ENCODE measurements at places on chromosomes 1 and 21.
A peak's percentile ranks its signal among the peaks of the same experiment; 100 is the strongest.

- no peak for DNase-seq
These were observed 4.5 kb downstream of the DHCR24 start for GRCh38 chr1:54882519-54882918.

- no peak for DNase-seq
These were observed 102.9 kb downstream of the GABPA start for GRCh38 chr21:25837533-25838265.

GRCh38 chr21:45799765-45800338, 156.3 kb downstream of the PCBP3 start:
- DNase-seq, result no peak

DNA sequence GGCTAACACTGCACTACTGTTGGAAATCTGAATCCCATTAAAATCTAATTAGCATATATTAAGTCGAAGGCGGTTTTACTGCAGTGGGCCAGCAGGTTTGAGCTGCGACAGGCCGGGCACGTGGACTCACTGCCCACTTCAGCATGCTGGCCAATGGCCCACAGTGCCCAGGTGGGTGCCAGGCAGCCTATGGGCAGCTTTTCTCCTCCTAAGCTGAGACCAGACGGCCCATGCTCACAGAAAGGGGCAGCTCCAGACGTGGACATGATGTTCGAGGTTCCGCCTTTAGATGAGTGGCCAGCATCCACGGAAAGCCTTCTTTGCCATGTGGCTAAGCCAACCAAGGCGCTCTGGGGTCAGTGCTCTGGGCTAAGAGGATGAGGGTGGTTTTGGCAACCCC, 89.8 kb upstream of the KLHDC7A start:
- DNase-seq, result no peak

GRCh38 chr1:15155888-15156741, 2.6 kb downstream of the TMEM51 start:
- DNase-seq, result no peak

GRCh38 chr1:43021547-43022474, 63.1 kb upstream of the SLC2A1 start:
- no peak for DNase-seq

GRCh38 chr1:156773607-156774006, 6.3 kb downstream of the PRCC start:
- DNase-seq, result no peak

DNA sequence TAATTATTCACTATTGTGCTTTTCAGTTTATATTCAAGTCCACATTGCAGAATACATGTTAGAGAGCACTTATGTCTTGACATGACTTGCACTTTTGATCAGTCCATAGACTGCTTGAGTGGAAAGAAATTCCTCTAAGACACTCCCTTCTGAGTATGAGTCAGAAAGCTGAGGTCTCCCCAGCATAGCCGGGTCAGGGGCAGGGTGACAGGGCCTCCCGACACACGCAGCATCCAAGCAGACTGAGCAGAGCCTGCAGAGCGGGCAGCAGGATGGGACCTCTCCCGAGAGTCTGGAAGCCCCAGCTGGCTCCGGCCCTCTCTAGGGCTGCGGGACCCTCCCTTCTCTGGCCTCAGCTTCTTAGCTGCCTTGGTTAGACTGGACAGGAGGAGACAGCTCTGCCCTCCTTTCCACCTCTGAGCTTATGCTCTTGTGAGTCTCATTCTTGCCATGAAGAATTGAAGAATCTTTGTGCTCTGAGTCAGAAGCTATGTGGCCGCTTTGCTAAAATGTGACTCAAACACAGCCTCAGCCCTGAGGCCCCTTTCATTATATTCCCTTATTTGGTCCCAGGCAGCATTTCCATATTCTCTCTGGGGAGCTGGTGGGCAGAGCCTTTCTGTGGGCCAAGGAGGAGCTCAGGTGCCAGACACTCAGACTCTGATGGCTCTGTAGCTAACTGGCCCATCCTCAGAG, 11.2 kb upstream of the CAPN2 start:
- DNase-seq, result no peak

- no peak for DNase-seq
These were observed 15.1 kb upstream of the PCP4 start for GRCh38 chr21:39852021-39852721.

GRCh38 chr1:219066631-219067349, 106.9 kb upstream of the LYPLAL1 start:
- DNase-seq, result no peak

DNA sequence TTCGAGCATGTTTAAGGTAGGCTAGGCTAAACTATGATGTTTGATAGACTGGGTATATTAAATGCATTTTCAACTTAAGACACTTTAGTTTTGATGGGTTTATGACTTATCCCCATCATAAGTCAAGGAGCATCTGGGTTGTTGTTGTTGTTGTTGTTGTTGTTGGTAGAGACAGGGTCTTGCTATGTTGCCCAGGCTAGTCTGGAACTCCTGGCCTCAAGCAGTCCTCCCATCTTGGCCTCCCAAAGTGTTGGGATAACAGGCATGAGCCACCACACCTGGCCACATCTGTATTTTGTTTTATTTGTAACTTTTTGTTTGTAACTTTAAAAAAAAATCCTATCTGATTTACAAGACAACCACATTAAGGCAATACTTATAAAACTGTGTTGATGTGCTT, 17.5 kb downstream of the DBT start:
- no peak for DNase-seq

GRCh38 chr1:214464445-214465287, 86.7 kb downstream of the PTPN14 start:
- DNase-seq, result no peak

- DNase-seq, result no peak
These were observed 23.9 kb downstream of the PIK3CD start for GRCh38 chr1:9675393-9675792.

DNA sequence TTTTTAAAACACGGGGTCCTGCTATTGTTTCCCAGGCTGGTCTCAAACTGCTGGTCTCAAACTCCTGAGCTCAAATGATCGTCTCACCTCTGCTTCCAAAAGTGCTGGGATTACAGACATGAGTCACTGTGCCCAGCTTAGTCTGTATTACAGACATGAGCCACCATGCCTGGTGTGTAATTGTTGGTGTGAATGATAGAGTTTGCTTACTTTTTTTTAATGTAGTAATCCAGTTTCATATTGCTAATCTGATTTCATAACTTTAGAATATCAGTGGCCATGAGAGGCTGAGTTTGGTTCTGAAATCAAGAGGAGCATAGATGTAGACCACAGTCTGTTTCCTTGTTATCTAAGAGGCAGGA, 3.4 kb downstream of the EPB41 start:
- peak; percentile 14 for DNase-seq

- DNase-seq, result no peak
These were observed 109.7 kb downstream of the PLXNA2 start for GRCh38 chr1:208134491-208134890.

DNA sequence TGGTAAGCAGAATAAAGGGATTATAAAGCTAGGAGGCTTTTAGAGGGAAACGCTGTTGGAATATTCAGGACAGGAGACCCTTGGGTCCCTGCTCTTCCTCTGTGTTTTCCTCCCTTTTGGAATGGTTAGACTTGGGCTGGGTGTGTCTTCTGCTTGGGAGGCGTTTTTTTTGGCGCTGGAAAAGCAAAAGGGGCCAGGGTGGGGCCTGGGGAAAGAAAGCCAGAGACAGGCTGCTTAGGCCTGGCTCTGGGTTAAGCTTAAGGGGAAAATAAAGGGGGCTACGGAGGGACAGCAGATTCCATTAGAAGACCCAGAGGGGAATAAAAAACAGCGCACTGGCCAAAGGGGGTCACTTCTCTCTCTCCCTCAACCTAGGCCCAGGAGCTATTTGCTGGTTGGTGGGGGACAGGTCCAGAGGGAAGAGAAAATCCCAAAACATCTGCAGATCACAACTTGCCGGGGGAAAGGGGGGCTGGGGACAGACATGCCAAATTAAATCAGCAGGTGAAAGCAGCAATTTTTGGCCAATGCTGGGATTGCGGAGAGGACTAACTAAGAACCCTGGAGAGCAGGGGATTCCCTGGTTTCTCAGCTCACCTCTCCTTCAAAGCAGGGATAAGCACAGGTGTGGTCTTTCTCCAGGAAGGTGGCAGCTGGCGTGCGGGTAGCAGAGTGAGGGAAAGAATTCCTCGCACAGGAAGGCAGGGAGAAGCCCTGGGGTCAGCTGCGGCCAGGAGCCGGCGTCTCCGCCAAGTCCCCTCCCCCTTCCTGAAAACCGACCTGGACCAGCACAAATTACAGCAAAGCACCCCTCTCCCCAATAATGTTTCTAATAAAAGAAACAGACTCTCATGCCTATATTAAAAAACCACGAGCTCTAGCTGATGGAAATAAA, 82.2 kb upstream of the AK4 start:
- DNase-seq, result no peak

- no peak for DNase-seq
These were observed 339.9 kb downstream of the NTNG1 start for GRCh38 chr1:107480548-107481415.

DNA sequence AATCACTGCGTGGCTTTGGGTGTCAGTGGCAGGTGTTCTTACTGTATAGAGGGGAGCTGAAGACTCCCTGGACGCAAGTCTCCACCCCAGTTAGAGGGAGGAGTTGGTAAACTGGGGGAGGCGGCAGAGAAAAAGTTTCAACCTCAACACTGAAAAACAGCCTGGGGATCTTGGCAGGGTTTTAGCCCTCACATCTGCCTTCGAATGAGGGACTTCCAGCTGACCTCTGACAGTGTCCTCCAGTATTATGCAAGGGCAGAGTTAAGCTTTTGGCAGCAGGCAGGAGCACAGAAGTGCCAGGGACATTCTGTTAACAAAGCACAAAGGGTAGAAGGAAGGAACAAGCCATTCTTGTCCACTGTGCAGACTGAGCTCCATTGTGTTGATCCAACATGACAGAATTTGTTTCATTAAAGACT, 41.2 kb upstream of the RAB4A start:
- DNase-seq, result no peak
